ENCODE measurements at places on chromosomes 1 and 21.
A peak's percentile ranks its signal among the peaks of the same experiment; 100 is the strongest.

- DNase-seq, result no peak
Observed at GRCh38 chr1:55321942-55322341, 106.8 kb upstream of the USP24 start.

DNA sequence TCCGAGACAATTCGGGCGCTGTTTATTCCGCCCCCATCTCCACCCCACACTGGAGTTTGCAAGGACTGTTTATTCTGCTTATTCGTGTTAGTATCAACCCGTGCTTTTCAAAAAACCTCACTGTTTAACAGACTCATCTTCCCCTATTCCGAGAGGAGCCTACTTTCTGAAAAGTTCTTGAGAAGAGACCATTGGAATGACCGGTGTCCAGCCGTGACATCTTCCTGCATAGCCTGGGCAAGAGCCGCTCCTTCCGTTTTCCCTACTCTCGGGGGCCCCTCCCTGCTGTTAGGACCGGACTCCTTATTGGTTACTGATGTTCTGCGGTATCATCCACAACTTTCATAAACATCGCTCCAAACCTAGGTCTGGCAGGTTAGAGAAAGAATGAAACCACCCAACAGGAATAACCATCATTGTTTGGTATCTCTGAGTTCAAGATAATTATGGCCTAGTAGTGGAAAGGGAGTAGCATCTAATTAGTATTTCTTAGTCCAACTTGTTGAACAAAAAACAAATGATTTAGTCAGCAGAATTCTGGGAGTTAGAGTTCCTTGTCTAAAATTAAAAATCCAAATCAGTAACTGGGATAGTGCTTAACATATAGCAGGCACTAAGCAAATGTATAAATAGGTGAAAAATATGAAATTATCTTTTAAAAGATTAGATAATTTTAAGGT is 837 bp downstream of the STXBP3 start:
- peak; percentile 25 for DNase-seq

- DNase-seq, result no peak
Observed at GRCh38 chr1:89022167-89022959, at the start of gene GBP3. Gene GBP3 (minus strand): TSS chr1:89022866. CDS start chr1:89020721, 2,145 bp downstream.

DNA sequence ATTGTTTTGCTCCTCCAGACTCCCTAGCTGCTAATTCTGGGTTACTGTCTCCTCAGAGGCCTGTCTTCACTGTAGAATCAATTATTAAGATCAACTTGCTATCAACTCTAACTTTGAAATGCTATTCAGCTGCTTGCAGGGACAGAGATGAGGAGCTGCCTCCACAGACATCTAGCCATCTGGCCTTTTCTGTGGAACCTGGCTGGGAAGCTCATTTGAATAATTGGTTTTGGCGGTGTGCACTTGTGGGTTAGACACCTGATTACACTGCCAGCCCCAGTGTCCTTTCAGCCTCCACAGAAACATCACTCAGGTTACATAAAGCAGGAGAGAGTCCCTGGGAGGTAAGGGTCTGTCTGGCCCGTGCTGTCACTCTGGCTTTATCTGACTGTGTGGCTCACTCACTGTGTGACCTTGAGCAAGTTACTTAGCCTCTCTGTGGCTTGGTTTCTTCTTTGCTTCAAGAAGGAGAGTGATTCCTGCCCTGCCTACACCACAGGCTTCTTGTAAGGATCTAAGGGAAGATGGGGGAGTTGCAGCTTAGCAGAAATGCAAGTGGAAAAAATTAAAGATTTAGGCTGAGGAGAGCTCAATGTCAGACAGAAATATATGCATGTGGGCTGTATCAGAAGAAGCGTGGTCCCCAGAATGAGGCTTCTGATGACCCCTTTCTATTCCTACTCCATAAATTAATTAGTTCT is 131.6 kb downstream of the BEND5 start:
- DNase-seq, result no peak

- no peak for DNase-seq
Observed at GRCh38 chr1:201476670-201477344, 7.8 kb upstream of the PHLDA3 start.

DNA sequence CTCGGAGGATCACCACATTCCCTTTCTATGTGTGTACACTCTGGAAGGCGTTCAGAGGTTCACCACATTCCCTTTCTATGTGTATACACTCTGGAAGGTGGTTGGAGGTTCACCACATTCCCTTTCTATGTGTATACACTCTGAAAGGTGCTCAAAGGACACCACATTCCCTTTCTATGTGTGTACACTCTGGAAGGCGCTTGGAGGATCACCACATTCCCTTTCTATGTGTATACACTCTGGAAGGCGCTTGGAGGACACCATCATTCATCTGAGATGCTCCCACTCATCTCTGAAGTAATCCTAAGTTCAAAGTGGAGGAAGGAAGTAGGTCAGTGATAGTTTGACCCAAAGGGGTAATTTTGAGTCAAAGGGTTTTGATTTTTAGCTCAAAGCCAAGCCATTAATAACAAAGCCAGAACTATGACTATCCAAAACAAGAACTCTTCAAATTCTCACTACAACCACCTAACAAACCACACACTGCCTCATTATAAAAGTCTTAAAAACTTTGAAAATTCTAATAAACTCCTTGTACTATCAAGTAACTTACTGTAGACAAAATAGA is 32.9 kb downstream of the NRIP1 start:
- DNase-seq, result no peak

- DNase-seq, result no peak
Observed at GRCh38 chr1:1082239-1082775, 8.2 kb upstream of the RNF223 start.

GRCh38 chr21:15197696-15198095 is 132.9 kb upstream of the NRIP1 start:
- no peak for DNase-seq

DNA sequence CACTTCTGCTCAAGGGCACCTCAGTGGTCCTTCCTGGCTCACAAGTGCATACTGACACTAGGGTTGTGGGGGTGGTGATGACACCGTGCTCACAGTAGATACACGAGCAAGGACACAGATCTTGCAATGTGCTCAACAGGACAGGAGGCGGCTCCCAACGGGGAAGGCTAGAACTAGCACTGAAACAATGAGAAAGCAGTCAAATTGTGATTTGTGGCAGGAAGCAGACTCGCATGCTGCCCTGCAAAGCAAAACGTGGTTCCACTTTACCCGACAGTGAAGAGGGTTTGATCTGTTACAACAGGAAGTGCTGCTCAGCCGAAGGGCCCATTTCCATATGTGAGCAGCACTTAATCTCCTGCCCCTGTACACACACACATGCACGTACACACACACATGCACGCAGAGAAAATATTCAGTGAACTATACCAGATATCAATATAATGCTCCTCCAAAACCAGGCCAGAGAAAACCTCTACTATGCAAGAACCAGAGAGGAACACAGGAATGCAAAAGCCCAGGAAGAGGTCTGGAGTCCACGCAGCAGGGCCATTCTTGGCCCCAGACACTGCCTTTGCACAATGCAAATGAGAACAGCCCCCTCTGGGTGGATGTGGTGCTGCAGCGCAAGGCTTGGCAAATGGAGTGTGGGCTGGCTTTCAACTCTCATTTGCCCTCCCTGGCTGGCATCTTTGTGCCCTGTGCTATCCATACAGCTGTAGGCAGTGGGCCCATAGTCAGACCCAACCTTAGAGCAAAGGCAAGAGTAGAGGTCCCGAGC is 47.1 kb downstream of the KANK4 start:
- peak; percentile 61 for DNase-seq

GRCh38 chr1:8970870-8971337 is 25.2 kb downstream of the CA6 start:
- DNase-seq, result peak; percentile 82

DNA sequence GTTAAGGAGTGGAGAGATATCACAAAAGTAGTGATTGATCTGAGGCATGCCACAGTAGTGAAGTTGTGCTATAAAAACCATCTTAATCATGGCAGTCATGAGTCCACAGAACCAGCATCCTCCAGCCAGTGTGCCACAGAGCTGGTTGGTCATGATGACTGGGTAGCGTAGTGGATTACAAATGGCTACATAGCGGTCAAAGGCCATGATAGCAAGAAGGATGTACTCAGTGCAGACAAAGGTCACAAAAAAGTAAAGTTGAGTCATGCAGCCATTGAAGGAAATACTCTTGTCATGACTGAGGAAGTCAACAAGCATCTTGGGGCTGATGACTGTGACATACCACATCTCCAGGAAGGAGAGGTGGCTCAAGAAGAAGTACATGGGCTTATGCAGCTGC is 6.7 kb downstream of the OR6Y1 start:
- DNase-seq, result no peak

DNA sequence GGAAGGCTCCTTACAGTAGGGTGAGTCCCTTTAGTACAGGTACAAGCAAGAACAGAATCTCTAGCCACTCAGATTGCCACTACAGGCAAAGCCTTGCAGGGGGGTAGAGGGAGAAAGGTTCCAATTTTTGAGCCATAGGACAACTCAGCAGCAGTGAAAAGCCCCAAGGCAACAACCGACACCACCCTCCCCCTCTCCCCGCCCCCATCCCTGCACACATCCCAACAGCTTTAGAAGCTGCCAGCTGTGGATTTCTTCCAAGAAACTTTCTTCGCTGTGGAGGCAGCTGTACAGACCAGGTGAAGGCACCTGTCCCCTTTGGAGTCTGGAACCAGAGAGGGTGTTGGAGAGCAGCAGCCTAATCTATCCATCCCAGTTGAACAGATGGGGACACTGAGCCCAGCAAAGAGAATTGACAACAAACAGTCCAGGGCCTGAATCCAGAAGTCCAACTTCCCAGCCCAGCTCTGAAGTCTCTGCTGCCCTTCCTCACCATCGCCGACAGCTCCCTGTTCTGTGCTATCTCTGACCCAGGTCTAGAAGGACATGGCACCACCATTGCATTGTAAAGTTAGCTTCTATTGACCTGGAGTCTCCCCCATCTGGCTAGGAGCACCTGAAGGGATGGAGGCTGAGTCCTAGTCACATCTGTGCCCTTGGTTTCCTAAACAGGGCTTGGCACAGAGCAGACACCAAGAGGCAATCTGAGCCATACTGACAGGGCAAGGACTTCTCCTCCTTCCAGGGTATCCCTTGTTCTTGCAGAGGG is 2.2 kb downstream of the TENT5B start:
- DNase-seq, result no peak

- no peak for DNase-seq
Observed at GRCh38 chr1:154852845-154853244, 17.2 kb downstream of the KCNN3 start.

Measured in CD8-positive, alpha-beta memory T cell (primary cell).